Stimulated activated CD8-positive, alpha-beta memory T cell treated with anti-CD3 and anti-CD28 coated beads, Interleukin-7, amount 100 ng/mL, for 48 hours (primary cell): ENCODE measurements at places on chromosomes 2 and 18.

DNA sequence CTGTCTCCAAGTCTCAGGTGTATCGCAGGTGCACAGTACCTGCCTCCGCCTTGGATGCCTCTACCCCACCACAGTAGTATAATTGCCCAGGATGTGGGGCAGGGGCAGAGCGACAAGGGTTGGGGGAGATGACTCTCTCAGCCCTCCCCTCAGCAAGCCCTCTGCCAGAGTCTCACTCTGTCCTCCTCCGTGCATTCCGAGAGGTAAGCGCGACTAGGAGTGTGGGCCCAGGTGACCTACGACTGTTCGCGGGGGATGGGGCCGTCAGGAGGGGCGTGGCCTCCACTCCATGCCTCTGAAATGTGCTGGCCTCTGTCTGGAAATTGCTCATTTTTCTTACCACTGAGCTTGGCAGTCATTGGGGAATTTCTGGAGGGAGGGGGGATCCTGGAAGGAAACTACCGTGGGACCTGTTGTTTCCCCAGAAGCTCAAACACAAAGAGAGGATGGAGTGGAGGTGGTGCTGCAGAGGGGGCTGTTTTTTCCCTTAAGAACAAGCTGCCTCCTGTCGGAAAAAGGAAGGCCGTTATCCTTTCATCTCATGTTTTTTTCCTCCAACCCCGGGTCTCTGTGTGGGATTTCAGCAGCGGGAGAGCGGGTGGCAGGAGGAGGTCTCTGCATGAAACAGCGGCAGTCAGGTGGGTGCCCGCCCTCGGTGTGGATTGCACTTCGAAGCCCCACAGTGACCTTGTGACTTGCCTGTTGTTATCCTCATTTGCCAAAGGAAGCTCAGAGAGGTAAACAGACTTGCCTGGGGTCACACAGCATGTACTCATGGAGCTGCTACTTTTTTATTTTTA, 13.0 kb upstream of the RALB start:
- DNase-seq = no peak

- no peak for DNase-seq
These were observed 8.7 kb upstream of the IMP4 start for GRCh38 chr2:130334026-130334425.

- no peak for DNase-seq
These were observed 26.9 kb upstream of the ALKAL2 start for GRCh38 chr2:314561-315336.

DNA sequence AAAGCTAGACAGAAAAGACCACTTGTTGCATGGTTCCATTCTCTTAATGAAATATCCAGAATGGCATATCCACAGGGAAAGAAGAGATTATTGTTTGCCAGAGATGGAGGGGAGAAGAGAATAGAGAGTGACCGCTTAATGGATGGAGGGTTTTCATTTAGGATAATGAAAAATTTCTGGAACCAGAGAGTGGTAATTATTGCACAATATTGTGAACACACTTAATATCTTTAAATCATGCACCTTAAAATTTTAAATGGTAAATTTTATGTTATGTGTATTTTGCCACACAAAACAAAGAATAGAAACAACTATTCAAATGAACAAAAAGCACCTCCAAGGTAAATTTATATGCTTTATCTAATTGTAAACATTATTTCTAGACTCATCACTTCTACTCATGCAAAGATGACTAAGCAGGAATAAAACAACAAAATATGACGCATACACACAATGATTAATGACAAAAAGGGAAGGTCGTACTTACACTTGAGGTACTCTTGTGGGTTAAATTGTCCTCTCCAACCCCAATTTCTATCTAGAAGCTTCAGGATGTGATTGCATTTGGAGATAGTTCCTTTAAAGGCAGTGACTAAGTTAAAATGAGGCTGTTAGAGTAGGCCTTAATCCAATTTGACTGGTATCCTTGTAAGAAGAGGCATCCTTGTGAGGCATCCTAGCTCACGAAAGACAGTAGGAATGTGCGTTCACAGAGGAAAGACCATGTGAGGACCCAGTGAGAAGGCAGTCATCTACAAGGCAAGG, 18.7 kb upstream of the DHRS9 start:
- no peak for DNase-seq
